Activated CD4-positive, alpha-beta T cell treated with anti-CD3 and anti-CD28 coated beads, Interleukin-2, amount 50 U/mL, for 4 hours (primary cell): ENCODE measurements at places on chromosomes 16 and 17.

DNA sequence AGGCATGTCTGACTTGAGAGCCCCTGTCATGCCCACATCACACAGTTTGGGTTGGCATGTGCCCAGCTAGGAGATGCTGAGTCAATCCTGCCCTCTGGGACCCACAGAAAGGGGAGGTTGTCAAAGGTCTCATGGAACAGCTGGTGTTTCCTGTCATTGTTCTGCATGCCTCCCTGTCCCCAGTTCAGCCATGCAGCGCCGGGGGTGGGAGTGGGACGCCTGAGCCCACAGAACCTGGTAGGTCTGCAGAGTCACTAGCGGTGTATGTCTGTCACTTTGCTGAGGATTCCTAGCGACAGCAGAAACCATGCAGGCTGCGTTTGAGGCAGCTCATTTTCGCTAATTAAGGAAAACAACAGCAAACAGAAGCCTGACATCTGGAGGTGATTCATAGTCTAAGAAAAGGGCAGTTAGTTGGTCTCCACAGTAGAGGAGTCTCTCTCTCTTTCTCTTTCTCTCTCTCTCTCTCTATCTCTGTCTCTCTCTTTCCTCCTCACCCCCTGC lies 19.6 kb upstream of the CCL1 start:
- no peak for DNase-seq

GRCh38 chr16:55284718-55285099 lies 39.3 kb upstream of the IRX6 start:
- no peak for DNase-seq

DNA sequence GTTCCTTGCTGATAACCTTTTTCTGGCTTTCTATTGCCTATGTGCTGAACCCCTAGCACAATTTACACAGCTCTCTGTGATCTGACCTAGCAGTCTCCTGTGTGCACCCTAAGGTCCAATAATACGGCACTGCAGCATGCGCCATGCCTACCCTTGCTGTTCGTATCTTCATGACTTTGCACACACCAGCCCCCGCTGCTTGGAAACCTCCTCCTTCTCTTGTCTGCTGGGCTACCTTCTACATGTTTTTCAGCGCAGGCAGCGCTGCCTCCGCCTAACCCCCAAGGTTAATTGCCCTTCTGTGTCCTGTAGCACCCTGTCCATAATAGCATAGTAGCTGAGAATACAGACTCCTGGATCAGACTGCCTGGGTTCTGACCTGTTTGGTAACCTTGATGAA lies 1.4 kb downstream of the STARD3 start:
- no peak for DNase-seq

GRCh38 chr16:67773099-67773498 lies 33.3 kb downstream of the RANBP10 start:
- no peak for DNase-seq

- no peak for DNase-seq
Observed at GRCh38 chr16:89949121-89949742, 677 bp downstream of the DEF8 start.

- no peak for DNase-seq
Observed at GRCh38 chr16:84044118-84044488, 1.5 kb upstream of the SLC38A8 start.

DNA sequence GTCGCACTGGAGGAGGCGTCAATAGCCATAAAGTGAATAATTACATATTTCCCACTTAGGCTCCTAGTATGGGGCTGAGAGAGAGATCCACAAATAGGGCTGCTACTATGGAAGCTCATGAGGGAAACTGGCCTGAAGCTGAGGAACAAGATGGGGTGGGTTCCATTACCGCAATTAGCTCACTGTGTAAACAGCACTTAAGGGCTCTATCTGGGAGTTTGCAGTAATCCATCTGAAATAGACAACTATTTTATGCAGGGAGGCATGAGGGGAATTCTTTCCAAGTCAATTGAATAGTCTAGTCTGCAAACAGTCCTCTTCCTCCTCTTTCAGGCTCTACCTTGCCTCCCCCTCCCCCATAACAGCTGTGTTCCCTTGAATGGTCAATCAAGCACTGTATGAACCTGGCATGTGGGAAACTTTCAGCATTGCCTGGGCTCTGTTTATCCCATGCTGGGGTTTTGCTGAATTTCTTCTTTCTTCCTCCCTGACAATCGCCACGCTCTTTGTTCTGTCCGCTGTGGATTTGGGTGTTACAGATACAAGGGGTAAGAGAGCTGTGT lies 56.1 kb upstream of the MAF start:
- no peak for DNase-seq

DNA sequence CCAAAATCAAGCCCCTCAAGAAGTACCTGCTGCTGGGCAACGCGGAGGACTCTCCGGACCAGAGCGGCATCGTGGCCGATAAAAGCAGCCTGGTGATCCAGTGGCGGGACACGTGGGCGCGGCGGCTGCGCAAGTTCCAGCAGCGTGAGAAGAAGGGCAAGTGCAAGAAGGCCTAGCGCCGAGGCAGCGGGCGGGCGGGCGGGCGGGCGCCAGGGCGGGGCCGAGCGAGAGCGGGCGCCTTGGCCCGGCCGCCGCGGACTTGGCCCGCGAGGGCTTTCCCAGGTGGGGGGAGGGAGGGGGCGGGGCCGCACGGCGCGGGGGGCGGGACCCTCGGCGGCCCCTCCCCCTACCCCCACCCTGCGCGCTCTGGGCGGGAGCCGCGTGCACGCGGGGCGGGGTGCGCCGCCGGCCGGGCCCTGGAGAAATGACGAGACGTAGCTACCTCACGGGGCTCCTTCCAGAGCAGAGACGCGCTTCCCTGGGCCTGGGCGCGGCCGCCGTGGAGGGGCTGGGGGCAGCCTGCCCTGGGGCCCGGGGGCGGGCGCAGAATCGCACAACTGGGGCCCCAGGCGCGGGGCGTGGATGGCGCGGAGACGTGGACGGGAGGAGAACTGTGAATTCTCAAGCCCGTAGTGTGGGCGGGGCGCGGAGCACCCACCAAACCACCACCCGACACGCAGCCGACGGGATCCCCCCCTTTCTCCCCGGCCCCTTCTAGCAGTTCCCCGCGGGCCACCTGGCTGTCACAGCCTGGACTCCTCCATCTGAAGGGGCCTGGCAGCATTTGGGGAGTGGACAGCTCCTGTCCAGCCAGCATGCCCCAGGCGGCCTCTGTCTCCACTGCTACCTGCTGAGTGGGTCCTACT lies 218.7 kb downstream of the NTN1 start:
- DNase-seq, result peak; percentile 57

- peak; percentile 32 for DNase-seq
Observed at GRCh38 chr17:41404024-41404671, 6.7 kb upstream of the KRT31 start.

- DNase-seq, result no peak
Observed at GRCh38 chr16:29821643-29822115, 1.4 kb downstream of the MVP start.

- peak; percentile 89 for DNase-seq
Observed at GRCh38 chr16:57535680-57536305, 578 bp downstream of the CCDC102A start.

DNA sequence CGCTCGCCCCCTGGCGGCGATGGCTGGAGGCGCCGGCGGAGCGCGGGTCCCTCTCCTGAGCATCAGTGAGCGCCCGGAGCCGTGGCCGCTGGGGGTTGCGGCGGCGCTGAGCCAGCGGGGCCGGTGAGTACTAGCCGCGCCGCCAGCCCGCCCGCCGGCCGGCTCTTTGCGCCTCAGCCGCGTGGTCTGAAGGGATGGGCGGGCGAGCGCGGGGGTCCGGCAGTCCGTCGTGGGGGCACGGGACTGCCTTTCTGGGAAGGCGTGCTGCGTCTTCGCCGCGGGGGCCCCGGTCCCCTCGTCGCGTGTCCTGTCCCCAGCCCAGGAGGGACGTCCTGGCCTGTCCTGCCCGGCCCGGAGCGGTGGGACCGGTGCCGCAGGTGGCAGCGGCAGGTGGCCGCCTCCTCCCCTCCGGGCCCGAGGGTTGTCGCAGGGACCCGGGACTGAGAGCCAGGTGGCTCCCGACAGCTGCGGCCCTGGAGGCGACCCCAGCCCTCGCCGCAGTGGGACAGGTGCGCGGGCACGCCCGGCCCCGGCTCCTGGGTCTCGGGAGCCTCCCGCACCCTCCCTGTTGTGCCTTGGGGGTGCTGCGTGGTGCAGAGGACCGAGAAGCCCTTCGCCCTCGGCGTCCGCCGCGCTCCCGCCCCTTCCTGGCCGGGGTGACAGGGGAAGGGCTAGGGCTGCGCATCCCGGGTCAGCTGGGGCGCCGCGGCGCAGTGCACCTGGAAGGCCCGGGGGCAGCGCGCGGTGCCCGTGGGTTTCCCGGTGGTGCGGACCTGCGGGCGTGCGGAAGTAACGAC lies at the start of gene SPECC1:
Gene SPECC1 (plus strand): TSS at position 58 of the 797 bp plus-strand sequence. CDS start 87,293 bp downstream, outside the sequence.
- peak; percentile 78 for DNase-seq

DNA sequence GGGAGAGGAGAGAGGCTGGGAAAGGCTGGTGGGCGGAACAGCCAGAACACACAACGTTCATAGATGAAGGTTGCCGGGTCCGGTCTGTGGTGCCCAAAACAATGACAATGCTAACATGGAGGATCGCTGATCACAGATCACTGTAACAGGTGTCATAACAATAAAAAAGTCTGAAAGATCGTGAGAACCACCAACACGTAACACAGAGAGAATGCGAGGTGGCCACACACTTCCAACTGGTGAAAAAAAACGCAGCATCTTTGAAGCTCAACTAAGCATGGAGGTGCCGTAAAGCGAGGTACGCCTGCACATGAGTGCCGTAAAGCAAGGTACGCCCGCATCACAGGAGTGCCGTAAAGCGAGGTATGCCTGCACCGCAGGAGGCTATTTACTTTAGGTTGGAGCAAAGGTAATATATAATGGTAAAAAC lies 42.3 kb downstream of the ABR start:
- no peak for DNase-seq

- DNase-seq, result no peak
Observed at GRCh38 chr17:76584427-76585032, 1.1 kb downstream of the ST6GALNAC2 start.

DNA sequence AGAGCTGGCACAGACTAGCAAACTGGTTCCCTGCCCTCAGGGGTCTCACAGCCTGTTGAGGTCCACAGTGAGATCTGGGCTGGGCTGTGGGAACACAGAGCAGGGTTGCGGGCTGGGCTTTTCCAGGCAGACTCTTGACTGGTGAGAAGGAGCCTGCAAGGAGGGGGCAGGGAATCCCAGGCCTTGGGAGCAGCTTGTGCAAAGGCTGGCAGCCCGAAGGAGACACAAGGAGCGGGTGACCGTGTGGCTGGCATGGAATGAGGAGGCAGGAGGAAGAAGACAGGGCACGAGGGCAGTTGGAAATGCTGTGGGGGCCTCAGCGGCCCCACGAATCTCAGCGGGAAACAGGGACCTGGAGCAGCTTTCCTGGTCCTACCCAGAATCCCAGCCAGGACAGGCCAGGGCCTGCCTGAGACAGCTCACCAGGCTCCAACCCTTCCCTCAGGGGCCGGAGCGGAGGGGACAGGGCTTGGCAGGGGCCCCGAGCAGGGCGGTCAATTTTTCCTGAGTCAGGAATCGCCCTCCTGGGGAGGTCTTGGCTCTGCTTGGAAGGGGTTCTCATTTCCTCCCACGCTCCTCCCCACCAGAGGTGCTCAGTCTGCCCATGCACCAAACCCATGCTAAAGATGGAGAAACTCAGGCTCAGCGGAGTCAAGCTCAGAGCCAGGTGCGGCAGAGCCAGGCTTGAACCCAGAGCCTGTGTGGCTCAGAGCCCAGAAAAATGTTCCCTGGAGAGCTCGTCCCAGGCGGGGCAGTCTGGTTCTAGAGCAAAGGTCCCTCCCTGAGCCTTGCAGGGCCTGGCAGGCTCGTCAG lies 9.2 kb upstream of the SNN start:
- no peak for DNase-seq

DNA sequence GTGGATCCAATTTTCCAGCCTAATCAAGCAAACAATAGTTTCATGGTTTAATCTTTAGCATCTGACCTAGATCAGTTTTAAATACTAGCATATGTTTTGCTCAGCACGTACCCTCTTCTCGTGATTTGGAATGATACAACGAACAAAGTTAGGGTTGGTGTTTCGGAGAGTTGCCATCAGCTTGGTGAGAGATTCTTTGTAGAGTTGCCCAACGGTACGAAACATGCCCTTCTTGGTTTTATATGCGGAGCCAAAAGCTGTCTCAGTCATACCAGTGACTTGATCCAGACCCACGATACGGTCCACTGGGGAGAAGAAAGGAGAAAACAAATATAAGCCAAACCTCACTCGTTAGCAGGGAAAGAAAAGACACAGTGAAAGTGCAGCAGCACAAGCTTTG lies 85.3 kb downstream of the NDEL1 start:
- no peak for DNase-seq

GRCh38 chr16:13997933-13998332 lies 73.2 kb upstream of the MRTFB start:
- DNase-seq, result no peak

DNA sequence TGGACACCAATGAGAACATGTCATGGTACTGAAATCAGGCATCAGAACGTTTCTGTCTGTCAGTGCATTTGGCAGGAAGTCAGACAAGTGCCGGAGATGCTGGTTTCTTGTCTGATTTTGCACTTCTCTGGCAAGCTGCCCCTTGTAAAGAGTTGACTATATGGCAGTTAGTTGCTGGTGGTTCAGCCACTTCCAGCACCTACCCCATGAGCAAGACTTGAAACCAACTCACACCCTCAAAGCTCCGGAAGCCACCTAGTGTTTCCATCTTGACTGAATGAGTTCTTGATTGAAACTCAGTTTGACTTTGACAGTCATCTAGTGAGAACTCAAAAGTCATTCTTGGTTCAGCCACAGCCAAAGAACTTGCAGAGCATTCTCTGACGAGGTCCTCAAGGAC lies 225.1 kb downstream of the SPECC1 start:
- DNase-seq, result peak; percentile 26

DNA sequence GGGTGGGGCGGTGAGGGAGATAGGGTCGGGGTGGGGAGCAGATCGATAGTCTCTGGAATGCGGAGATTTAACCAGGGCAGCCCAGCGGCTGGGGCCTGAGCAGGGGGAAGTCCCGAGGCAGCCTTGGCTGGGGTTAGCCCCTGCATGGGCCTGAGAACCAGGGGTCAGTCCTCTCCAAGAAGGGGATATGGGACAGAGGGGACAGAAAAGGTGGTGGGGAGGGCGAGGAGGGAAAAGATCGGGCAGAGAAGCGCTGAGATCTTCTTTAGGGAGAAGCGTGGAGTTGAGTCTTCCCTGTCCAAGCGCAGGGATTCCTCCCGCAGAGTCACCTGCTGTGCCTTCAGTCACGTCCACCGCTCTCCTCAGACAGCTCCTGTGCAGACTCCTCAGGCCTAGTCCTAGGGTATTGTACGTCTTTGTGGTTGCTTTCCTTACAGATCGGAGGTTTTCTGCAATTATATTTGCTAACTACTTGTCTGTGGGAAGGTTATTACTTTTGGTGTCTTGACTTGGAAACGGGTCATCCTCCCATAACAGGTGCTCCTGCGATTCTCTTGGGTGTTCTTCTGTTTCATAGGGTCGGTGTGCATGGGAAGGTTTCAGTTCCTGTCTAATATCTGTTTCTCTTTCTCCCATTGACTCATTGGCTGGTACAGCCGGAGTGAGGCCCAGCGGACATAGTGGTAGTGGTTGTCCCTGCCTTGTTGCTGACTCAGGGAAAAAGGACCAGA lies 952 bp downstream of the CD300A start:
- no peak for DNase-seq
